Chondrocyte (in vitro differentiated cells): ENCODE measurements at places on chromosomes 13 and 19.

- H3K4me1 ChIP-seq = peaks cover 5% of the 10 kb centered on the region
- no peak overlapping the region for H3K27ac ChIP-seq
- H3K4me3 ChIP-seq = no peak overlapping the region
Observed at GRCh38 chr13:36038785-36039555, 92.2 kb downstream of the DCLK1 start.

DNA sequence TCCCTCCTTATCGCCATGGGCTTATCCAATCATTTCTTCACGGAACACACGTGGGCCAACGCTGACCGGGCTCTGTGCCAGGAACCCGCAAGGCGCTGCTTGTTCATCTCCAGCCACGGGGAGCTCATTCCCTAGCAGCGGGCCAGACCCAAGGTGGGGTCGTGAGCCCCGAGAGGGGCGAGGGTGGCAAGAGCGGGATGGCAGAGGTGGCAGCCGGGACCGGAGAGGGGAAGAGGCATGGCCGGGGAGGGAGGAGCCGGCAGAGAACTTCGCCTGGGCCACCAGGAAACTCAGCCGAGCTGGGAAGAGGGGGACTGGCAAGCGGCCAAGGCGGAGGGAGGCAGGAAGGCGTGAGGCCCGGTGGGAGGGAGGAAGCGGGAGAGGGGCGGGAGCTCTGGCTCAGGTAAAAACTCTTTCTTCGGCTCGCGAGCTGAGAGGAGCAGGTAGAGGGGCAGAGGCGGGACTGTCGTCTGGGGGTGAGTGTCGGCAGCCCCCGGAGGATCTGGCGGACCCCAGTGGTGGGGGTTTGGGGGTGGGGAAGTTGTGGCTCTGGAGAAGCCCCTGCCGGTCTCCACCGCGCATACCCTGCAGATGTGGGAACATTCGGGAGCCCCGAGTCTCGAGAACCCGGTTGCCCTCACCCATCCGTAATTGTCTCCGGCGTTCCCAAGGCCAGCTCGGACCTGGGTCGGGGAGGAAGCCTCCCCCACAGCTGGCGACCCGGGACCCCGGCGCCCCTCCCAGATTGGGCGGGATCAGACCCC lies at the start of gene B3GNT3:
B3GNT3 (plus strand) TSS at position 408 of the 764 bp plus-strand sequence. CDS start 12,670 bp downstream, outside the sequence.
- H3K4me1 ChIP-seq = peaks cover 5% of the 10 kb centered on the region
- H3K36me3 ChIP-seq = no peaks in the 10 kb centered on the region
- no peak for DNase-seq
- H3K4me3 ChIP-seq = no peak within 1 kb of the TSS
- H3K27ac ChIP-seq = no peak within 1 kb of the TSS
- H3K27me3 ChIP-seq = peaks cover 28% of the 10 kb centered on the region

DNA sequence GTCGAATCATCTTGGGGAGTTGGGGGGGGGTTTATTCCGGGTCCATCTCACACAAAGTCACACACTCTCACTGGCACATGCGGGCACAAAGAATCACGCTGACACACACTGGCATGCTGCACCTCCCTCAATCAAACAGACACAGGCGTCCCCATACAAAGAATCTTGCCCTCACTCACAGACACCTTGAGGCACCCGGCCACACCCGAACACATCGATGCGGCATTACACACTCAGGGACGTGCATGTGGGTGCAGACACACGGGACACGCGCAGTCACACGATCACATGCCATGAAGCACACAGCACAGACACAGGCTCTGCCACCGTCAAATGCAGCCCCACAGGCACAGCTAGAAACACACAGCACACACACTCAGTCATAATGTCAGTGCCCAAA lies 7.8 kb downstream of the NFIX start:
- no peaks in the 10 kb centered on the region for H3K27me3 ChIP-seq
- H3K4me1 ChIP-seq = peaks cover 2% of the 10 kb centered on the region
- no peak overlapping the region for H3K4me3 ChIP-seq
- peaks cover 14% of the 10 kb centered on the region for H3K36me3 ChIP-seq

GRCh38 chr13:65330691-65331090 lies 1899.4 kb downstream of the PCDH9 start:
- H3K36me3 ChIP-seq = peaks cover 1% of the 10 kb centered on the region
- no peak overlapping the region for H3K4me3 ChIP-seq
- no peak overlapping the region for H3K27ac ChIP-seq
- H3K4me1 ChIP-seq = peaks cover 4% of the 10 kb centered on the region
- H3K27me3 ChIP-seq = no peaks in the 10 kb centered on the region

DNA sequence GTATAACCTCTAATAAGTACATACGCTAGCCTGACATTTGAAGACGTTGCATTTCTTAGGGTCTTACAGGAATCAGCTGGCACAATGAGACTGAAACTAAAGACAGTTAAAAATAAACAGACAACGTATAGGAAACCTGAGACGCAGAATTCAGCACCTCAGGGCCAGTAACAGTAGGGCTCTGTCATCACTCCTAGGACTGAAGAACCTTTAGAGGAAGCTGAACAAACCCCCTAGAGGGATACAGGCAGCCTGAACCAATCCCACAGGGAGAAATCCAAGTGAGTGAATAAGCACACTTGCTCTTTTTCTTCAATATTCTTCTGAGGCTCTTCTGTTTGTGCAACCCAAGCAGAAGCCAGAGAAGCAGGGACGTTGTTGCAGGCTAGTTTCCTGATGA lies 53.9 kb upstream of the KLHL1 start:
- H3K27ac ChIP-seq = no peak overlapping the region
- H3K4me1 ChIP-seq = peaks cover 9% of the 10 kb centered on the region
- no peaks in the 10 kb centered on the region for H3K36me3 ChIP-seq
- no peak overlapping the region for H3K4me3 ChIP-seq

- DNase-seq = no peak
- H3K4me3 ChIP-seq = no peak overlapping the region
- H3K27ac ChIP-seq = peak overlapping the region; percentile 74
Observed at GRCh38 chr19:19531951-19532805, 3.5 kb downstream of the YJEFN3 start.

GRCh38 chr13:79724348-79725103 lies 243.6 kb downstream of the NDFIP2 start:
- peaks cover 47% of the 10 kb centered on the region for H3K4me1 ChIP-seq
- H3K27ac ChIP-seq = no peak overlapping the region
- no peak for DNase-seq

- peaks cover 4% of the 10 kb centered on the region for H3K27me3 ChIP-seq
- no peak overlapping the region for H3K27ac ChIP-seq
- no peaks in the 10 kb centered on the region for H3K36me3 ChIP-seq
- H3K4me1 ChIP-seq = no peaks in the 10 kb centered on the region
- H3K4me3 ChIP-seq = no peak overlapping the region
- DNase-seq = no peak
Observed at GRCh38 chr13:28872427-28873176, 52.5 kb downstream of the MTUS2 start.

DNA sequence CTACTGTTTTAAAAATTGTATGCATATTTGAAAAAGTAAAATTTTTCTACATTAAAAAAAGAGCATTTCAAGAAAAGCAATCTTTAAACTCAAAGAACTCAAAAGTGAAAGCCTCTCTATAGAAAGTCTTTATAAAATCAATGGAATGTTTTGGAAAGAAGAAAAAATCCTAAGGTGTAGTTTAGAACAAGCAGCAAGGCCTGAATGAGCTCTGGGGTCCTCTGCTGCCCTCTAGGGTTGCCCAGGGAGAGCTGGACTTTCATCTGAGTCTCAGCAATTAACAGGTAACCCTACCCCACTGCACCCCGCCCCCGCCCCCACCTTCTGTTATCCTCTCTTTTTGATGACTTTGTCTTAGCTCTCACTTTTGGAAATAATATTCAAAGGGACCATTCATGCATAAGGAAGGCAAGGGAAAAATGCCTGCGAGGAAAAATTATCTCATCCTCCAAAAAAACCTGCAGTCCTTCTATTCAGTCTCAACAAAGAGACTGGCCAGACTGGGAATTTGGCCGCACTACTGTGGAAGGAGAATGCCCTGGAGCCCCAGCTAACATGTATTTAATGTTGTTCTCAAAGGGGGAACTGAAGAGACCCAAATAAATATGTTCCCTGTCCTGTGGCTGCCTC lies 24.1 kb downstream of the SLC25A30 start:
- H3K4me1 ChIP-seq = peaks cover 3% of the 10 kb centered on the region
- no peak overlapping the region for H3K4me3 ChIP-seq
- no peak for DNase-seq
- no peak overlapping the region for H3K27ac ChIP-seq

GRCh38 chr13:109204252-109204651 lies 574.8 kb downstream of the MYO16 start:
- H3K4me1 ChIP-seq = peaks cover 34% of the 10 kb centered on the region
- no peaks in the 10 kb centered on the region for H3K36me3 ChIP-seq
- H3K27me3 ChIP-seq = no peaks in the 10 kb centered on the region
- no peak for DNase-seq

GRCh38 chr13:80336370-80336769 lies 4.6 kb downstream of the SPRY2 start:
- H3K4me1 ChIP-seq = peaks cover 21% of the 10 kb centered on the region
- no peak for DNase-seq
- H3K27me3 ChIP-seq = no peaks in the 10 kb centered on the region
- peak overlapping the region; percentile 49 for H3K27ac ChIP-seq
- no peaks in the 10 kb centered on the region for H3K36me3 ChIP-seq

DNA sequence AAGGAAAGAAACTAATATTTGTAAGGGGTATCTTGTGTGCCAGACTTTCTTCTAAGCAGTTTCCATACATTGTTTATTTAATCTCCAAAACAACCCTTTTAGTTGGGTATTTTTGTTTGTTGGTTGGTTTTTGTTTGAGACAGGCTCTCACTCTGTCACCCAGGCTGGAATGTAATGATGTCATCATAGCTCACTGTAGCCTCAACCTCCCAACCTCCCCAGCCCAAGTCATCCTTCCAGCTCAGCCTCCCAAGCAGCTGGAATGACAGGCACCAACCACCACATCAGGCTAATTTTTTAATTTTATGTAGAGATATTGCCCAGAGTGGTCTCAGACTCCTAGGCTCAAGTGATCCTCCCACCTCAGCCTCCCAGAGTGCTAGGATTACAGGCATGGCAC lies 41.2 kb upstream of the LSM14A start:
- DNase-seq = no peak
- H3K36me3 ChIP-seq = no peaks in the 10 kb centered on the region
- H3K27me3 ChIP-seq = no peaks in the 10 kb centered on the region
- peaks cover 3% of the 10 kb centered on the region for H3K4me1 ChIP-seq
- H3K27ac ChIP-seq = no peak overlapping the region
